Natural killer cell (primary cell): ENCODE measurements at places on chromosomes 2 and 18.

GRCh38 chr2:133561045-133561852 lies 7.0 kb downstream of the NCKAP5 start:
- DNase-seq: no peak

DNA sequence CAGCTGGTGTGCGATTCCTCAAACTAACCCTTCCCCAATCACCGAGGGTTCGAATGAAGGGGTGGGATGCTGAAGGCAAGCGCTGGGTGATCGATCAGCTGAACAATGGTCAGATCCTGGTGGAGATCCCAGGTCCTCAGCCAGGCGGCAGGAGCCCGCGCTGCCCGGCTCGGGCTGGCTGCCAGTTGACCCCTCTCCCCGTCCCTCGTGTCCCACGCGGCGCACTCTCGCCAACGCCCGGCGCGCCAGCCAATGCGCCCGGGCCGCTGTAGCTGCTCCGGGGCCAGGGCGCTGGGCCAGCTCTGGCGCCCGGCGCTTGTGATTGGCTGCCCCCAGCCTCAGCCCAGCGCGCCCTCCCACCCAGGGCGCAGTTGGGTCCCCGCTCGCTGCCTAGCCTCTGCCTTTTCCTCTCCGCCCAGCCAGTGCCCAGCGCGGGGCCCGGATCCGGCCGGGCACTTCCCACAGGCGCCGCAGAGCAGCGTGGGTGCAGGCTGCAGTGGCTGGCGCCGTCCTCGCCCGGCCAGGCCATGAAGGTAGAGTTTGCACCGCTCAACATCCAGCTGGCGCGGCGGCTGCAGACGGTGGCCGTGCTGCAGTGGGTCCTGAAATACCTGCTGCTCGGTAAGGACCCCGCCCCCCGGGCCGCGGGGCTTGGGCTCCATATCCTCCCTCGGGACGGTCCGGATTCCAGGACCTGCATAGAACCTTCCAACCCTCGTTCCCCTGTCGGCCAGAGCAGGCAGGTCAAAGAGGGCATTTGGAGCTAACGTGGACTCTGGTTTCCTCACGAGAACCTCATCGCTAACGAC lies at the start of gene MOGAT1:
TSS of gene MOGAT1 (plus strand) at position 400 of the 809 bp plus-strand sequence. CDS start at position 528, 128 bp downstream.
- DNase-seq: no peak

- no peak for DNase-seq
Measured at GRCh38 chr2:1995987-1996386, 251.7 kb upstream of the PXDN start.

DNA sequence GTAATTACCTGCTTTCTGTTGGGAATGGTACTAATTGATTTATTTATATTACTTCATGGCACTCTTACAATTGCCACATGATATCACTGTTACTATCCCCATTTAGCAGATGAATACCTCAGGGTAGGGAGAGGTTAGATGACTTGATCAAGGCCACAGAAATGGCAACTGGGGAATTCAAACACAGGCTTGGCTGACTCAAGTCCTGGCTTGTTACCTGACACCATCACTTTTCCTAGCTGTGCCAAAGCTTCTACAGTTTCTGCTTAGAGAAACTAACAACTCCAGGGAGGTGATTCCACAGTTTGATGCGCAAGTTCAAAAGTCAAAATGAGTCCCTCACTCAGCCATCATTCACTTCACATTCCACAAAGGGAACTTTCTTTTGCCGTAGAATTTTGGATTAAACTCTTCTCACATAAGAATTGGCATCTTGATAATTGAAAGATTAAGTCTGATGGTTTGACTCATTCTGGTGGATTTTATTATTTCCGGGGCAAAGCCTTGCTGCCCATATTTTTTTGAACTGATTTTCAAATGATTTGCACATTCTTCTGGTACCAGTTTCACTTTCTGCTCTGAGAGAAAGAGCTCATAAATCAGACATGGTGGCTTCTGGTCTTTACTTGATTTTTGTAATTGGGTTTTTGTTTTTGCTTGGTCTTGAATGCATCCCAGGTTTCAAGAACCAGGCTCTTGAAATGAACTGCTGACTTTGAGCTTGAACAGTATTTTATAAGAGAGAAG lies 656.8 kb downstream of the BCL11A start:
- no peak for DNase-seq

DNA sequence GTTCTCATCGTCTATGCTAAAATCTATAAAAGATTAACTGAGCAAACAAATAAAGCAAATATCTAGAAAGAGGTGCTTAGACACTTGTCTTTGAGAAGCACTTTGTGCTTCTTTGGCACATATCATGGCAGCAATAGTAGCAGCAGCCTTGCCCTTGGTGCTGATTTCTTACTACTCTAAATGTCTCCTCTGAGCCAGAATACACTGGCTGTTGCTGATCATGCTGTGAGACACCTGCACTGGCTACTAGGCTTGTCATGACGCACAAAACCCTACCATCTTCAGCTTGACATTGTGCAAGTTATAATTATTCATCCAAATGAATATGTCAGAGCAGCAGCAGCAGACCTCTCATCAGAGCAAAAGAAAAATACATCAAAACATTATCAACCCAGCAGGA lies 46.7 kb downstream of the FANCL start:
- DNase-seq: no peak

- DNase-seq: no peak
Measured at GRCh38 chr2:200797242-200797770, 14.4 kb upstream of the BZW1 start.

GRCh38 chr2:235839226-235839625 lies 329.0 kb downstream of the GBX2 start:
- no peak for DNase-seq

DNA sequence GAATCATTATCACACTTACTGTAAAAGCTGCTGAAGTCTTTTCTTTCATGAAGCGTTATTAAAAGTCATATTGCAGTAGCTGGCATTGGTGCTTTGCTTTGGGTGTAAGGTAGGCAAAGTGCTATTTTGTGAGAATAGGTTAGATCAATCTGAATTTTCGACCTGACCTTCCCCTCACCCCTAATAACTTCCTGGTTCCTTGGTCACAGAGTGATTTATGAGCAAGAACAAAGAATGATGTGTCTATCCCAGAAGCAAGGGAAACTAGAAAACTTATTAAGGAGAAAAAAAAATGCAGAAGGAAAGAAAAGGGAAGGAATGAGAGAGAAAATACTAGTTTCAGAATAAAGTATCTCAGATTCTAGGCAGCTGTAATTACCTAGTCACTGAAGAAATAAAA lies 163.1 kb upstream of the MEIS1 start:
- no peak for DNase-seq

GRCh38 chr2:105744091-105744908 lies 412 bp upstream of the NCK2 start:
- DNase-seq: peak; percentile 65

GRCh38 chr2:179265082-179265510 lies 464 bp upstream of the SESTD1 start:
- DNase-seq: no peak

DNA sequence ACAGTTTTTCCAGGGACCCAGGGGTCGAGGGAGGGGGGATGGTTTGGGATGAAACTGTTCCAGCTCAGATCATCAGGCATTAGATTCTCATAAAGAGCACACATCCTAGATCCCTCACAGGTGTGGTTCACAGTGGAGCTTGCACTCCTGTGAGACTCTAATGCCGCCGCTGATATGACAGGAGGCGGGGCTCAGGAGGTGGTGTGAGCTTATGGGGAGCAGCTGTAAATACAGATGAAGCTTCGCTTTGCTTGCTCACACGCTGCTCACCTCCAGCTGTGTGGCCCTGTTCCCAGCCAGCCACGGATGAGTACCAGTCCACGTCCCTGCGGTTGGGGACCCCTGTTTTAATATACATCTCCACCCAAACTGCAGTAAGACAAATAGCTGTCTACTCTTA lies 204.2 kb downstream of the AGAP1 start:
- DNase-seq: no peak

- DNase-seq: no peak
Measured at GRCh38 chr18:68662754-68663153, 52.2 kb downstream of the TMX3 start.

- DNase-seq: no peak
Measured at GRCh38 chr2:202114291-202114690, 41.2 kb downstream of the KIAA2012 start.

DNA sequence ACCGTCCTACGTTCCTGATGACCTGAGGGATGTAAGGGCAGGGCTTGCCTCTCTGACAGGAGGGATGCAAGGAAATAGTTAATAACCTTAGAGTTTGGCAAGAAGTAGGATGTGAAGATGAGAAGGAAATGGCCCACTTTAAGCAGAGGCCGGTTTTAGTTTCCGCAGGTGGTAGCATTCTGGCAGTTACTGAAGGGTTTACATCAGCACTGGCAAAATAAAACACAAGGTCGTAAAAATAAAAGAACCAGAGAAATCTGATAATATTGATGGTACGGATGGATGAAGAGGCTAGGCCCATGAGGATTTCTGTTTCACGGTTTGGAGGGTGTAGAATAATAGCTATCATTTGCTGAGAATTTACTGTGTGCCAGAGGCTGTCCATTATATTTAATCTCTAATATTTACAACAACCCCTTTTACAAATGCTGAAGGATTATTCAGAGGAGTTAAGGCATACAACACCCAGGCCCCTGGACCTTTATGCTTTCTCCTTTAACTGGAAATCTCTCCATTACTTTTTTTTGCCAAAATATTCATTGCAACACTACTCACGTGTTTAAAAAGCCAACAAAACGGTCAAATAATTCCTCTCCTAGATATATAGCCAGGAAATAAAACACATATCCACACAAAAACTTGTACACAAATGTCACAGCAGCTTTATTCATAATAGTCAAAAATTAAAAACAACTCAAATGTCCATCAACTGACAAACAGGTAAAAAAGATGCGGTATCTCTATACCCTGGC lies 28.5 kb downstream of the DAPL1 start:
- no peak for DNase-seq

DNA sequence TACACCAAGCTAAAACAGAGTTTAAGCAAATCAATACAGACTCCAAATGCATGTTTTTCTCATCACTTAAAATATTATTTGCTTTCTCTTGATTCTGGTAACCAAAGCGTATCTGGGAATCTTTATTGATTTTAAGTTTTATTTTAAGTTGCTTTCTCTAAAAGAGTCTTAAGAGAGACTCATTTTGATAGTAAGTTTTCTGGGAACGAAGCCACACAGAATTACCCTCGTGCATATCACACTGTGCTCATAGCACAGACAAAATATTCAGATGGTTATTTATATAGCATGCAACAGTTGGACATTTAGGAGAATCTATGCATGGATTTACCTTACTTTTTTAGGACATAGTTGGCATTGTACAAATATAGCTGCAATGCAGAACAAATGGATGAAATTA lies 597.5 kb upstream of the NRXN1 start:
- DNase-seq: no peak

DNA sequence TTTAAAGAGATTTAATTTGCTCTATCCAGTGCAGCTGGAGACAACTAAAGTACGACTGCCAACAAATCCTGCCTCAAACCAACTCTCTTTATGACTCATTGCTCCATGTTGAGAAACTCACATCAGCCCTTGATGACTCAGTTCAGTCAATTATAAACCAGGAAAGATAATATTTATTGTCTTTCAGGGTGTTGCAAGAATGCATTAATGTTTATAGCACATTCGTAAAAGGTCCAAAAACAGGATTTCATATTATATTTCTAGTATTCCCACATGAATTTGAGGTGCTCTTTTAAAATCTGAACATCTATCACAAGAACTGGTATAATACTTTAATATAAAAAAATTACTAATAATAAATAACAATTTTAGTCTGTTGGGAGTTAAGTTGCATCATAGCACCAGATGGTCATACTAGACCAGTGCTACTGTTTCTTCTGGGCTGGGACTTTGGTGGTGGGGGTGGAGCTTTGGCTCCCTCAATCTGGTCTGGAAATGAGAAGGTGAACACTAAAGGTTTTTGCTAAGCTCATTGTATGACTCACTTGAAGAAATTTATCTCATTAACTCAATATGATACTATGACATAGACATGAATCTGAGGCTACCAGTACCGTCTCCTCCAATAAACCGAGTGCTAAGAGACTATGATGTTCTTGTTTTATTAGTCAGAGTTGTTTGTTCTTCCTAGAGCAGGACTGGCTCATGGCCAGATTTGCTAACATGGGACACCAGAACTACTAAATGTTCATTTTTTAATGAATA lies 26.6 kb upstream of the MAP3K20 start:
- DNase-seq: no peak

- peak; percentile 8 for DNase-seq
Measured at GRCh38 chr2:170712653-170713542, 2.2 kb upstream of the SP5 start.

GRCh38 chr2:59585655-59586054 lies 967.8 kb downstream of the BCL11A start:
- DNase-seq: no peak

GRCh38 chr2:145652571-145653545 lies 1132.9 kb upstream of the ZEB2 start:
- DNase-seq: no peak

DNA sequence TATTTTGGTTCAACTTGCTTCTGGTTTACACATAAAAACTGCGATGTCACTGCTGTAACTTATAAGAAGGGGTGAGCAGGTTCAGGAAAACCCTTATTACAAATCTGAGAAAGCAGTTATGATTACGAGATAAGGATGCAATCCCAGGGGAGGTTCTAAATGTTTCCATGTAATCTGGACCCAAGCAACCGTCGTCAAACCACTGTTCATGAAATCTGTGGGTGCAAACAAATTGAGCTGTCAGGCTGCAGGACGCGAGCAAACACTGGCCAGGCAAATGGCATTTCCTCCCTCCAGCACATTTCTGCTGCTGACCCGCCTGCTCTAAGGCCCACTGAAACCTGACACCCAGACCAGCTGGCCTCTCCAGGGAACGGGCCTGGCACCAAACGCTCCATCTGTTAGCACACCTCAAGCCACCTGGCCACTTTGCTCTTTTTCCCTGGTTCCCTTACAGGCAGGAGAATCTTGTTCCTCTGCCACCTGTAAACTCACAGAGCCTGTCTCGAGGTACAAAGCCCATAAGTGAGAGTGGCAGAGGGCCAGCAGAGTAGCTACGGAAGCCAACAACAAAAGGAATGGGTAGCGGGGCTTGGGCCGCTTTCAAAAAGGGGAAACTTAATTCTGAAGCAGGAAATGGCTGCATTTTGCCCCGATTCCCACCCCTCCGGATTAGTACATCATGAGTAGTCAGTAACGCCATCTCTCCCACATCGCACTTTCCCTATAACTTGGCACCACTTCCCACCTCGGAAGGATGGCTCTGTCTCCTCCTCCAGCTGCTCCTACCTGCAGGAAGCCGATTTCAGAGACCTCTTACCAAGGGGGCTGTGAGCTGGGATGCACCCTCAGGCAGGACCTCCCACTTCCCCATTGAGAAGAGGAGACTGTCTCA lies 26.5 kb downstream of the CRACDL start:
- no peak for DNase-seq
